ENCODE measurements at places on chromosomes 12 and 14.
A peak's percentile ranks its signal among the peaks of the same experiment; 100 is the strongest.

DNA sequence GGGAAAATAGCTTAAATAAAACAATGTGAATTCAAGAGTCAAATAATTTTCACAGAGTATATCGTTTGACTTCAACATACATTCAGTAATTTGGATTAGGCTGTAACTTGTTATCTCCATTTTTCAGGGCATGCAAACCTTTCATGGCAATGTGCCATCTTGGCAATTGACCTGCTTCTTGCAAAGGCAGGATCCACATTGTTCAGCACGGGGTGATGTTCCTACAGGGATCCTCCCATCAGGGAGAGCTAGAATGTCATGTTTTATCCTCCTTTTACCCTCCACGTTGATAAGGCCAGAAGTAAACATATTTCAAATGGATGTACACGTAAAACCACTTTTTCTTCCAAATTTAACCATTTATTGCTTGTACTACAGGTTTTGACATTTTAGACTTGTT lies 314.4 kb downstream of the GALC start:
- DNase-seq = no peak

DNA sequence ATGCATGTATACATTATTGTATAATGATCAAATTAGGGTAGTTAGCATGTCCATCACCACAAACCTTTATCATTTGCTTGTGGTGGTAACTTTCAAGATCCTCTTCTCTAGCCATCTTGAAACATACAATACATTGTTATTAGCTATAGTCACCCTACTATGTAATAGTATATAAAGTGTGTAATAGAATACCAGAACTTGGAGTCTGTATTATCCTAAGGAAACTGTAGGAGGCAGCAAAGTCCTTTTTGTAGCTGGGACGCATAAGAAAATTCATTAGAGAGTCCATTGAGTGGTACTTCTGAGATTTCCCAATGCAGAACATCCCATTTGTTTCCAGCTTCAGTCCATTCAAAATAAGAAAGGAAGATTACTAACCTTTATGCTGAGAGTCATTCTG lies 325.9 kb upstream of the LRFN5 start:
- DNase-seq = no peak

DNA sequence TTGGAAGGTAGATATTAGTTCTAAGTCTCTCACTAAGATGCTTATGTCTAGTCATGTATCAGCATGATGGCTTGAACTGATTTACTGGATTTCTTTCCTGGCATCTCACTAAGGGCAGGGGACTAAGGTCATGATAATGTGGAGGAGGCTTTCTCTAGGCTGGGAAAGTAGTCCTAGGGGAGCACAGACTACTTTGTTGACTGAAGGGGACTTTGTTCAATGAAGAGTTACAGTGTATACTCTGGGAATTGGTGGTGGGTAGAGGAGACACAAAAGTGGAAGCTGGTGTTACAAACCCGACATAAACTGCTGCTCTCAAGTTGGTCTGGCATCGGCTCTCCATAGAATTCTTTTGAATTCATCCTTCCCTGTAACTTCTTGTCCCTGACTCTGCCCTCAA lies 75.2 kb downstream of the SAMD4A start:
- no peak for DNase-seq

GRCh38 chr14:68950111-68950510 lies 29.0 kb downstream of the ACTN1 start:
- no peak for DNase-seq

- DNase-seq = no peak
These were observed 133.1 kb downstream of the MED13L start for GRCh38 chr12:116144384-116144783.

DNA sequence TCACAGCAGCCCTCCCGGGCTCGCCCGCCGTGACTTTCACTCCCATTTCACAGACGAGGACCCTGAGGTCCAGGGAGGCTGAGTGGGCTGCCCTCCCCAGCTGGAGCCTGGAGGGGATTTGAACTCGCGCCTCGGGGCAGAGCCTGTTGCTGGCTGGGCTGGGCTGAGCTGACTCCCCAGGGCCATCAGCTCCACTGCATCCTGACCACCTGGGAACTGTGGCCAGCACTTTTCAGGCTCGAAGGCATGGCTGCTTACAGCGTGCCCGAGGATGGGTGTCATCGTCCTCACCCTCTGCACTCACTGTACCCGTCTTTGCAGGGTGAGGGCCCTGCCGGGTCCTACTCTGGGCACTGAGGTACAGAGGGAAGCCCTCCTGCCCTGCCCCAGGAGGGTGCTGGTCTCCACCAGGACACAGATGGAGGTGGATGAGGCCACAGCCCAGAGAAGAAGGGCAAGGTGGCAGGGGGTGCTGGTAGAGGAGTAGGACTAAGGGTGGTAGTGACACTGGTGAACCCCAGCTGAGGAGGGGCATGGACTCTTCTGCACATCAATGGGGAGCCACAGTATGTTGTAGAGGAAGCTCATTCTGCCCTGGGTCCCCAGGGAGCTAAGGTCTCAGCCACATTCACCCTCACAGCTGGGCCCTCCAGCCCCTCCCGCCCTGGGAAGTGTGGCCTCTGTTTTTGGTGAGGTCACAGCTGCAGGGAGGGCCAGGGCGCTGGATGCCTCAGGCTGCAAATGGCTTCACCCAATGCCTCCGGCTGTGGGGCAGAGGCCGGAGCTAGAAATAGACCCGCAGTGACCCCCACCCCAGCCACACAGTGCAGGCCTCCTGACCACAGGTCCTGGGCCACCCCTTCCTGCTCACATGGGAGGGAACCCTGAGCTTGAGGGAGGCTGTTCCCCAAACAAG lies 365.1 kb upstream of the SFSWAP start:
- DNase-seq = no peak

GRCh38 chr12:132948146-132949066 lies 7.7 kb downstream of the ZNF605 start:
- no peak for DNase-seq

- no peak for DNase-seq
These were observed 223.1 kb downstream of the RAD51B start for GRCh38 chr14:68042586-68043210.

GRCh38 chr12:57280211-57281062 lies 29.4 kb upstream of the STAC3 start:
- DNase-seq = no peak

DNA sequence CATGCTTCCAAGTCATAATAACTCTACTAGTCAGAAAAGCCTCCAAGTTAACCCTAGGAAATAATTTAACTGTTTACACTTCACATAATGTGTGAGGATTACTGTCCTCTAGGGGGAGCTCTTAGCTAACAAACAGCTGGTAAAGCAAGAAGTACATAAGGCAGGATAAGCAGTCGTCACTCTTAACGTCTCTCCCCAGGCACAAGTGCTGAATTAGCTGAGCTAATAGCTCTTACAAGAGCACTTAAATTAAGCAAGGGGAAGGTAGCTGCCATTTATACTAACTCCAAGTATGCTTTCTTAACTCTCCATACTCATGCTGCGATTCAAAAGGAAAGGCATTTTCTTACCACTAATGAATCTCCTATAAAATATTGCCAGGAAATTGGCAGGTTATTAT lies 79.3 kb upstream of the TSPAN11 start:
- no peak for DNase-seq

DNA sequence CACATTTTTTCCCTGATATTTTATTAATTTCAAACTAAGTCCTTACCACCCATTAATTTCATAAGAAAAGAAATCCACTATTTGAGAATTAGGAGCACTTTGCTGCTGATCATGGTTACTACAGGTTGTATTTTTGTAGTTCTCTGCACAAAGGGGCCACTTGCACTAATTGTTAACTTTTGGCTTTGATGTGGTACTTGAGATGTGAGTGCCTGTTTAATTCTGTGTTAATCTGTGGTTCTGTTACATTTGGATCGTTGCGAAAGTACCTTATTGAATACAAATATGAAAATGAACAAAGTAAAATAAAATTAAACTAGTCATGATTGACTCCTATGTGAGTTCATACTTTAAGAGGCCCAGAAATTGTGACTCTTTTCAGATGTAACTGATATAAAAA lies 374.9 kb upstream of the RGS6 start:
- DNase-seq = no peak

- DNase-seq = no peak
These were observed 87.6 kb downstream of the SEC23A start for GRCh38 chr14:39015360-39015961.

DNA sequence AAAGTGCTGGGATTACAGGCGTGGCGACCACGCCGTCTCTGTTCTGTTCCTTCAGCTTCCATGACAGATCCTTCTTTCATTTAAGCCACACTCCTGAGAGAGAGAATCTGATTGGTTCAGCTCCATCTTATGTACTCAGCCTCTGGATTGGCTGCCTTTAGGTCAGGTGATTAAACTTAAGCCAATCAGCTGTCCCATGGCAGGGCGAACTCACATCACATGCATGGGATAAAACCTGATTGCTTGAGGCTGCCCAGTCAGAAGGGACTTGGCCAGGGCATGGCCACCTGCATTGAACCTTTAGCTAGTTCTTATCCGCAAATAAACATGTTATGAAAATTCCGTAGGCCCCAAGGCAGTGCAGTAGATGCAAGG lies 274.2 kb downstream of the SUDS3 start:
- no peak for DNase-seq

DNA sequence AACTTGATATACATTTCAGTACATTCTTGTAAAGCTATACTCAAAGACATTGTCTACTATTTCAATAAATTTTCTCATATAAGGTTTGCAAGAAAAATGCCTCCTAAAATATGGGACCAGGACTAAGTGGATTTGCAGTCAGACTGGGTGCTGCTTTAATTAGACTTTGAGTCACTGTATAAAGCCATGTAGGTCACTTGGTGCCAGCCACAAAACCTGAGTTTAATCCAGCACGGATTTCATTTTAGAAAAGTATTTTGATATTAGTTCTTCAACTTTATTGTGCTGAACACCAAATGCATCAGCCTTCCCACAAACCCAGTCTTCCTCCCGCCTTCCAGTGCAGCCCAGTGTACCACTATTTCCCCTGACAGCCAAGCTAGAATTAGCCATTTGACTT lies 9.9 kb upstream of the NID2 start:
- DNase-seq = no peak

DNA sequence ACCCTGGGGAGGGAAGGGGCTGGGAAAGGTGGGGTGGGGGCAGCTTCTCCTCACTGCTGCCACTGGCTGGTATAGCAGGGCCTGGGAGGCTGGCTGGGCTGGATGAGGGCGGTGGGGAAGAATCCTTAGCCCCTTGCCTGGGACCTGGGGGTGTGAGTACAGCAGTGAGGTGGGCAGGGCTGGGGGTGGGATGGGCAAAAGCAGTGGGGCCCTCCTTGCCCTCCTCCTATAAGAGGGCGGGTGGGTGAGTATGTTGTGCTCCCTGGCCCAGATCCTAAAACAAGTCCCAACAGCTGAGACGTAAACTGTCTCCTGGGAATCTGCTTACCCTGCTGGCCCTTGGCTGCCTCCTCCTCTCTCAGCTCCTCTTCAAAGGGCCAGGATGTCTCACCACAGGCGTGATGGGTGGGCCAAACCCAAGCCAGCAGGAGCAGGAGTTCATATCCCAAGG lies 2.2 kb downstream of the NCKAP5L start:
- DNase-seq = peak; percentile 68

- no peak for DNase-seq
These were observed 244.1 kb downstream of the AEBP2 start for GRCh38 chr12:19683178-19683927.

DNA sequence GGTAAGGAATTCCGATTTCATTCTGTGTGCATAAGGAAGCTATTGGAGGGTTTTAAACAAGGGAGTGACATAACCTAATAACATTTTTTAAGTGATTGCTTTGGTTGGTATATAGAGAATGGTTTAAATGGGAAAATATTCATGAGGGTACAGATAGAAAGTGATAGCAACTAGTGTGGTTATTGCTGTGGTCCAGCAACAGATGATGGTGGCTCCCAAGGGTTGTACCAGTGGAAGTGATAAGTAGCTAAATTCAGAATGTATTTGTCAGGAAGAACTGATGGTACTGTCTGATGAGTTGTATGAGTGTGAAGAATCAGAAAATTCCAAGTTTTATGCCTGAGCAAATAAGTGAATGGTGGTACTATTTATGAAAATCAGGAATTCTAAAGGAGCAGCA lies 2.6 kb upstream of the CNOT2 start:
- no peak for DNase-seq

DNA sequence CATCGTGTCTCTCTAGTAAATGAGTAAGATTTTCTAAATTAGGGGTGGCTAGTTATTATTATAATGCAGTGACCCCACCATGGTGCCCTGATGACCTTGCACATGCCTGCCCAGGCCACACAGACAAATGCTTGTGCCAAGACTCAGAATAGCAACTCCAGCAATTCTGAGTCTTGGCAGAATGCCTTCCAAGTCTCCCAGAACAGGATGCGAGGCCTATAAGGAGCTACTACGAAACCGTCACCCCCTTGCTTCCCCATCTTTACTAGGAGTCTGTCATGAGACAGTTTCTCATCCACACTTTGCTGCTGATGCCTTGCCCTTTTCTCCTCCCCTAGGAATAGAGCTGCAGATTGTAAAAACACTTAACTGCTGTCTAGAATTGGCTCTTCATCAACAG lies 559.9 kb downstream of the TRHDE start:
- DNase-seq = no peak

DNA sequence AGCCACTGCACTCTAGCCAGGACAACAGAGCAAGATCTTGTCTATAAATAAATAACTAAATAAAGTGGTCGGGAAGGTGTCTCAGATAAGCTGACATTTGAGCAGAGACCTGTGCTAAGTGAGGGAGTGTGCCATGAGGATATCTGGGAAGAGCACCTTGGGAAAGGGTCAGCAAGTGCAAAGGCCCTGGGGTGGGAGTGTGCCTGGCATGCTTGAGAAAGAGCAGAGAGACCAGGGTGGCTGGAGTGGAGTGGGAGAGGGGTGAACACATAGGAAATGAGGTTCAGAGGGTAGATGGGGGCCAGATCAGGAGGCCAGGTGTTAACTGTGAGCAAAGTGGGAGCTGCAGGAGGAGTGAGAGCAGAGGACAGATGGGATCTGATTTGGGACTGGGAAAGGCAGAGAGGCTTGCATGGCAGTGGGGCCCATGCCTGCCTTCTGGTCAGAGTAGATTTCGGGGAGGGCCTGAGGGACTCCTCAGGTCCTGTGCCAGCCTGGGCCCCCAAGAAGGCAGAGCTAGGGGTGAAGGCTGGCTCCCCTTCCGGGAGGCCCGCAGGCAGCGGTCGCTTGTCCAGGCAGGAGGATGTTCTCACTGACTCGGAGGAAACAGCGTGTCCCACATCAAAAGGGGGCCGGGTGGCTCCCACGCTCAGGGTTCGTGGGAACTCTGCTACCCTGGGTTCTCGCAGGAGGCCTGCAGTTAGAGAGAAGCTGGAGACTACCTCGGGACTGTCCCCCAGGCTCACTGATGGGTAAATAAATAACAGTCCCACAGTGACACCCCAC lies 32.6 kb downstream of the DTX1 start:
- DNase-seq = no peak

All from psoas muscle (tissue), 8 donors.